NCI-H226 (cell line): ENCODE measurements at places on chromosomes 4 and X.
A peak's percentile ranks its signal among the peaks of the same experiment; 100 is the strongest.

DNA sequence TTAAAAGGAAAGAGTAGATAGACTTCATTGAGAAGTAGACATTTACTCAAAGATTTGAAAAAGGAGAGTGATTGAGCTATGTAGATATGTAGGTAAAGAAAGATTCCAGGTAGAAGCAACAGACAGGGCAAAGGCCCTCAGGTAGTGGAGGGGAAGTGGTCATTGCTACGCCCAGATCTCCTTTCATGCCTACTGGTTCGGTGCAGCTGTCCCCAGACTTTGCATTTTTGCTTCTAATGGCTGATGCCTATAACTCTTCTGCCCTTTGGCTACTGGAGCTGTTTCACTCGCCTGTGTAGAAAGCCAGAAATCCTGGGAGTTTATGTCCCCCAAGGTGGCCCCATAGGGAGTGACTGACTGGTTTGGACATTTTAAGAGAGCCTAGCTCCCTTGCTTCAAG is 16.9 kb upstream of the ARMCX2 start:
- DNase-seq = no peak

GRCh38 chr4:181431661-181432060 is 811.5 kb upstream of the TENM3 start:
- no peak for DNase-seq

DNA sequence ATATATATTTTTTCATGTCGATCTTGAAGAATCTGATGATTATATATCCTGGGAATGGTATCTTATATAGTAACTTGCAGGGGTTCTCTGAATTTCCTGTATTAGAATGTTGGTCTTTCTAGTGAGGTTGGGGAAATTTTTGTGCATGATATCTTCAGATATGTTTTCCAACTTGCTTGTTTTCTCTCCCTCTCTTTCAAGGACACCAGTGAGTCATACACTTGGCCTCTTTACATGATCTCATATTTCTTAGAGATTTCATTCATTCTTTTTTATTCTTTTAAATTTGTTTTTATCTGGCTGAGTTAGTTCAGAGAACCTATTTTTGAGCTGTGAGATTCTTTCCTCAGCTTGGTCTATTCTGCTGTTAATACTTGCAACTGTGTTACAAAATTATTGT is 27.2 kb upstream of the C4orf17 start:
- peak; percentile 33 for DNase-seq

DNA sequence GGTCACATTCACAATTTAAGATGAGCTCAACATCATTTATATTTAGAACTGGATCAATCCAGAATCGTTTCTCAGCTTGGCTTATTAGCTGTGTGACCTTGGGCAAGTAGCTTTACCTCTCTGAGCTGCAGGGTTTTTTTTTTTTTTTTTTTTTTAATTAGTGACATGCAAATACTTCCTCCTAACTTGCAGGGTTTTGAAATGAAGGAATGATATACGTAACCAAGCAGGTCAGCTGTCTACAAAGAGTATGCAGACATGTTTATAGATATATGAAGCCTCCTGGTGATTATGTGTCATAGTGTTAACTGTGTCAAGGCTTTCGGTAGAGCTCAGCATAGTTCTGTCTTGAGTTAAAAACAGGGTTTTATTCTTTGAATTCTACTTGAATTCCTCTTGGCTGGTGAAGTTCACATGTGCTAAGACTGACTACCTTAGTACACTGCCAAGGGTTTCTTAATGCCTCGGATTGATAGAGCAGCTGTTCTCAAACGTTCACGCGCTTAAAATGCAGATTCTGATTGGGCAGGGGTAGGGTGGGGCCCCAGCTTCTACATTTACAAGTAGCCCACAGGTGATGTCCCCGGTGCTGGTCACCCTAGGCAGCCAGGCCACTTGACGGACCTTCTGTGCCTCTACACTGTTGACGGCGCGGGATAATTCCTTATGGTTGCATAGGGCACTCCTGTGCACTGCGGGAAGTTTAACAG is 654 bp upstream of the STS start:
- no peak for DNase-seq

DNA sequence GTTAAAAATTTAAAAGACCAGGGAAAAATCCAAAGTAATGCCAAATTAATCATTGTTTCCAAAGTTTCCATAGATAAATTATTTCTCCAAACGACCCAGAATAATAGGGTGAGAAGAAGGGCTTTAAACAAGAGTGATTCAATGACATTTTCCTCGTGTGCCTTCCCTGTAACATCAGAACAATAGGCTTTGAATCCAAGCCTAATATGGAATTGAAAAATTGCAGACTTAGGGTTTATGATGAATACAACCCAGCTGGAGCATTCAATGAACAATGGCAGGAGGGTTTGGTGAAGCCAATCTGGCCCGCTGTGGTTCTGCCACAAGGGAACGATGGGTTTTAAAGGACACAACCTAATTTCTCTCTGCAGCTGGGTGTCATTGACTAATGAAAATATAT is 94.2 kb downstream of the CBLL2 start:
- no peak for DNase-seq

- no peak for DNase-seq
These were observed 4.0 kb downstream of the HERC6 start for GRCh38 chr4:88382621-88383020.

GRCh38 chr4:81631958-81632441 is 160.3 kb upstream of the RASGEF1B start:
- peak; percentile 97 for DNase-seq
